Tibial nerve (tissue), 4 donors: ENCODE measurements at places on chromosomes 7 and 10. TPM values are rescaled to one million over a fixed set of nuclear protein-coding genes. Genes with fewer than 3 reads are reported as not detected.

DNA sequence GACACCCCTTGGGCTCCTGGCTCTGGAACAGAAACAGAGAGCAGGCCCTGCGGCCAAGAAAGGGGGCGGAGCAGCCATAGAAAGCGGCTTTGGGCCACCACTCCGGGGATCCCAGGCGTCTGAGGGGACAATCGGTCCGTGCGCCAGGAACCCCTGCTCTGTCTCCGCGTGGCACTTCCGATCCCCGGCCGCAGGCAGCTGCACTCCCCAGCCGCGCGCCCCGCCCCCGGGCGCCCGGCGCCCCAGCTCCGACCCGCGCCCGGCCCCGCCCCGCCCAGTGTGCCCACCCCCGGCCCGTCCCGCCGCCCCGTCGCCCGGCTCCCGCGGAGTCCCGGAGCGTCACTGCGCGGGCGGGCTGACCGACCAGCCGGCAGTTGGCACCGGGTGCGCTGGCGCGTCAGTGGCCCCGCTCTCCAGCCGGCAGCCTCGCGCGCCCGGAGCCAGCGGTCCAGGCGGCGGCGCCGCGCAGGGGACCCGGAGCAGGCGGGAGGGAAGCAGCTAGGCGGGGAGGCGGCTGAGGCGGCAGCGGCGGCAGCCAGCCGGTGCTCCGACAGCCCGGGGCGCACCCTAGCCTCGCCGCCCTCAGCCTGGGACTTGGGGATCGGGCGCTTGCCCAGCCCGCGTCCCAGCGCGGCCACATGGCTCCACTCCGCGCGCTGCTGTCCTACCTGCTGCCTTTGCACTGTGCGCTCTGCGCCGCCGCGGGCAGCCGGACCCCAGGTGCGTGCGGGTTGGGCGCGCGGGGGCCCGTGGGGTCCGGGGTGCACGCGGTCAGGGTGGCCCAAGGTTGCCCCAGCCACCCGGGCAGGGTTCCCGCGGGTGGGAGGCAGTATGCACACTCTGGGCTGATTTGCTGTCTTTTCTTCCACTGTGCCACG lies at the start of gene ADAMTS14:
Gene ADAMTS14 (plus strand): TSS at position 342 of the 878 bp plus-strand sequence. CDS start 297 bp downstream, at position 639.
- DNase-seq, result no peak

- DNase-seq, result no peak
Observed at GRCh38 chr10:125368146-125368545, 207.8 kb upstream of the CTBP2 start.

DNA sequence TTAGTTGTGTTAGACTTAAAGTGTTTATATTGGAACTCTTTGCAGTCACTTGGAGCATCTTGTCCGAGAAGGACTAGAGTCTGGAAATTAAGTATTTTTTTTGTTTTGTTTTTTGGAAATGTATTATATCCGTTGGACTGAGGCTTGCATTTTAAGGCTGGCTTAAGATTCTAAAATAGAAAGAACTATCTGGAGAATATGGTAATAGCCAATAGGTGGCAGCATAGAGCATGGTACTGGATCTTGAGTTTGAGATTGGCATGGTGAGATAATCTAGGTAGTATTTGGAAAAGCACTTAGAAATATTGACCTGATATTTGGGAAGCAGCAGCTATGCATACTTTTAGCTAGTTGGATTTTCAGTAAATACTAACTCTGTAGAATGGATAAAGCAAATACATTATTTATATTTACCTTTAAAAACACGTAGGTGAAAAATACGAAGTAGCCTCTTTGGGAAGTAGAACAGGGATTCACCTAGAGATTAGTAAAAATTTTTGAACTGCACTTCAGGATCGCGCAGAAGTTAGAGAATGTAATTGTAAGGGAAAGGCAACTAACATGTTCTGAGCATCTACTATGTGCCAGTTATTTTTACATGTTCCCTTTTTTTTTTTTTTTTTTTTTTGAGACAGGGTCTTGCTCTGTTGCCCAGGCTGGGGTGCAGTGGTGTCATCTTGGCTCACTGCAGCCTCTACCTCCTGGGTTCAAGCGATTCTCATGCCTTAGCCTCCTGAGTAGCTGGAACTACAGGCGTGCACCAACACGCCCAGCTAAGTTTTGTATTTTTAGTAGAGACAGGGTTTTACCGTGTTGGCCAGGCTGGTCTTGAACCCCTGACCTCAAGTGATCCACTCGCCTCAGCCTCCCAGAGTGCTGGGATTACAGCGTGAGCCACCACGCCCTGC lies 78.6 kb downstream of the LCOR start:
- DNase-seq, result peak; percentile 18

The SP4 gene
- total RNA-seq, result 17.0 TPM

DNA sequence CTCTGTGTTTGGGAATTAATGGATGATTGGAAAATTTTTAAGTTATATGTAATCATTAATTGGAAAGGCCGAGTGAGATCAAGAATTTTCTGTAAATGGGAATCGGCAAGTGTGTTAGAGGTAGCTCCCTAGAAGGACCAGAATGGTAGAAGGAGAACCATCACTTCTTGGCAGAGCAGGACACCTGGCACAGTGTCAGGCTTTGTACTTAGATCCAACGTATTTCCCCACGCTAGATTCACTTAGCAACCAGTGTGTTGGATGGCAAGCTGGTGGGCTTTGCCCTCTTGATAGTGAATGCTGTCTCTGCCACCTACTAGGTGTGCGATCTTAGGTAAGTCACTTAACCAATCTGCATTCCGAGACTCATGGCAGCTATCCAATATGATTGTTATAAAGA lies 107.8 kb upstream of the ZNF438 start:
- DNase-seq, result peak; percentile 3

DNA sequence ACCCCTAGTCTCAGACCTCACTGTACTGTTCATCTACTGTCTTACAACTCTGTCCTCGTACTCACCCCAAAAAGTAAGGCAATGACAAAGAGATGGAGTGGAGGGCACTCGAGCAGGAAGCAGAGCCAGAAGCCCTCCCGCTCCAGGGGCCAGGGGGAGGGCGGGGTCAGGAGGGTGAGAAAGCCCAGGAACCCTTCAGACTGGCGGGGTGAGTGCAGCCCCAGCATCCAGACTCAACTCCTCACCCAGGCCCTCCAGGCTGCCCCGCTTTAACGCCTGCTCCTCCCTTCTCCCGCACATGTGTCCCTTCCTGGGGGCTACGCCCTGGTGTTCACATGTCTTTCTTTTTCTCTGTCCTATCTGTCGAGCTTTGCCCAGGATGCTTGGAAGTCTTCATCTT lies 66.1 kb downstream of the CALML3 start:
- no peak for DNase-seq

The FAM25C gene
- not detected for total RNA-seq

The SH2D4B gene
- not detected for total RNA-seq

DNA sequence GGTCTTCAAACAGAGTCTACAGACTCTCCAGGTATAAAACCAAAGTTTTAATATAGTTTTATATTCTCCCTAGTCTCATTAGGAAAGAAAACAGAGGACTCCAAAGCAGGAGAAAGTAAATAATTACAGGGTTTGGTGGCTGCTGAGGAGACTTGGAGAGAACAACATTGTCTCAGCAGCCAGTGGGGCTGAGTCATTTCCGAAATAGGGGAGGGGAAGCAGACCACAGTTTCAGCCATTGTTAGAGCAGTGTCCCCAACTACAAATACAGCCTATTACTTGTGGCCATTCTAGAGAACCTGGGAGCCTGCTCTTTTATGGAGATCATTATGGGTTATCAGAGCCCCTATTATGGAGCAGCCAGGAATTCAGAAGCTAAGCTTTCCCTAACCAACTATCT lies 44.2 kb upstream of the A1CF start:
- DNase-seq, result no peak

DNA sequence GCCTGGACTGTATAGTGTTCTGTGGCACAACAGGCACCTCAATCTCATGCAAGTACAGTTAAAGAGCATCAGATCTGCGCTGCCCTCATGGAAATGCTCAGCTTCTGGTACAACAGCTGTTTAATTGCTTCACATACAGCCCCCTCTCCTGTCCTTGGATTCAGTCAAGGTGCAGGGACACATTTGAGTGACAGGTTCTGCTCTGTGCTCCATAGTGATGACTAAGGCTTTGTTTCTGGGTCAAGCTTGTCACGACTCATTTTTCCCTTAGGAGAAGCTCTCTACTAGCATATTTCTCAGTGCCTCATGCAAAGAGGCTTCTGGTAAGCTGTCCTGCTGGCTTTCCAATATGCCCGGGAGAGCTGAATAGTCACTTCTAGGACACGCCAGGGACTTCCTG lies 26.8 kb upstream of the MYO3A start:
- no peak for DNase-seq

GRCh38 chr7:129864042-129864441 lies 88.7 kb downstream of the UBE2H start:
- peak; percentile 56 for DNase-seq

The CRYGN gene
- total RNA-seq, result 0.59 TPM

The SPDYE8 gene
- total RNA-seq, result not detected

The GDF10 gene
- total RNA-seq, result 25.7 TPM

The PCDH15 gene
- total RNA-seq, result not detected

DNA sequence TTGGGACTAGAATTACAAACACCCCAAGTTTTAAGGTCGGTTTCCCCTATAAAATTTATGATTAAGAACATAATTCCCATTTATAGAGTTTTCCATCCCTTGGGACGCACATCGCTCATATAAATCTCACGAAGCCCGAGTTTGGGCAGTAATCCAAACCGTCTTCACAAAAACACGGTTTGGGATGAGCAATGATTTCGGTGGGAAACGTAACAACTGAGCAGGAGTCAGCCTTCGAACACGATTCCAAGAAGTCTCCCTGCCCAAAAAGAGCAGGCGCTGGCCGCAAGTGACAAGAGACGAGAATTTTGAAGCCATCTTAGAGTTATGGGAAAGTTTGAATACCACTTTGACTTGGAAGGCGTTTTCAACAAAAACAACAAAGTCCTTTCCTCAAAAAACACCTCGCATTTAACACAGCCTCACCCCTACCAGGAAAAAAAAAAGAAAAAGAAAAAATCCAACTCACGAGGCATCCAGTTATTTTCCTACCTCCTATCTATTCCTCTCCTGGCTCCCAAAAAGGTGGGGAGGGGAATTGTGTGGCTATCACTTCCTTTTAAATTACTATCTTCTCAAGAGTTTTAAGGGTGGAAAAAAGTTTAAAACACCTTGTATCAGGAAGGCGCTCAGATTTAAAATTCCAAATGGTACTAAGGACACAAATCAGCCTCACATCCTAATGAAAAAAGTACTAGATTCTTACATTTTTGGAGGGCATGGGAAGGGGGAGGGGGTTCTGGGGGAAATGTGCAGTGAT lies 1.6 kb downstream of the SEPHS1 start:
- no peak for DNase-seq

The NOBOX gene
- total RNA-seq, result not detected

The H2BK1 gene
- not detected for total RNA-seq

- DNase-seq, result no peak
Observed at GRCh38 chr7:138527746-138528223, 67.7 kb downstream of the TRIM24 start.

The CPXM2 gene
- total RNA-seq, result 26.8 TPM

GRCh38 chr10:102744374-102745051 lies 765 bp downstream of the WBP1L start:
- no peak for DNase-seq

The C10orf53 gene
- not detected for total RNA-seq

The C7orf33 gene
- total RNA-seq, result not detected

DNA sequence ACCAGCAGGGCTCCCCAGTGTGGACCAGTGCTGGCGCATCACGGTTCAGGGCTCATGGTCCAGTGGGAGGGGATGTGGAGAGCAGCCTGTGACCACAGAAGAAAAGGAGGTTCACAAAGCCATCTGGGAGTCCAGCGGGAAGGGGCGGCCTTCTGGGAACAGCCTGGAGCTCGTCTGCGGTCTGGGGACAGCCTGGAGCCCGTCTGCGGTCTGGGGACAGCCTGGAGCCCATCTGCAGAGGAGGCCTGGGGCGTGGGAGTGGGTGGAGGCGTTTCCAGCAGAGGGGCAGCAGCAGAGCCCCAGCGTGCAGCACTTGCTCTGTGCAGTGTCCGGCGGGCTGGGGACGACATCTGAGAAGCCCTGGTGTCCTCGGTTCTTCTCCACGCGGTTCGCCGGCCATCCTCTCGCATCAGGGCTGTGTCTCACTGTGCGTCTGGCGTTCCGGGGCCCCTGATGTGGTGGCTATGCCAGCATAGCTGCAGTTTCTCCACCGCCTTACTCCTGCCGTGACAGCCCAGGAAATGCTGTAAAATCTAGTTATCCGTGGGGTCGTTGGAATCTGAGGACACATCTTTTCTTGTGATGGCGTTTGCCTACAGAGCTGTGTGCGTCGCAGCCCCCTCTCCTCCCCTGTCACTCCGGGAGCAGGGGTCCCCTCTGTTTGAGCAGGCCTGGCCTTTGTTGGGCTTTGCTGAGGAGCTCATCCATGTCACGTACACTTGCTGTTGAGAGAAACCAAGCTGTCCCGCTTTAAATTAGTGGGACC lies 104.6 kb downstream of the INPP5A start:
- DNase-seq, result no peak

The OR2A42 gene
- total RNA-seq, result not detected

DNA sequence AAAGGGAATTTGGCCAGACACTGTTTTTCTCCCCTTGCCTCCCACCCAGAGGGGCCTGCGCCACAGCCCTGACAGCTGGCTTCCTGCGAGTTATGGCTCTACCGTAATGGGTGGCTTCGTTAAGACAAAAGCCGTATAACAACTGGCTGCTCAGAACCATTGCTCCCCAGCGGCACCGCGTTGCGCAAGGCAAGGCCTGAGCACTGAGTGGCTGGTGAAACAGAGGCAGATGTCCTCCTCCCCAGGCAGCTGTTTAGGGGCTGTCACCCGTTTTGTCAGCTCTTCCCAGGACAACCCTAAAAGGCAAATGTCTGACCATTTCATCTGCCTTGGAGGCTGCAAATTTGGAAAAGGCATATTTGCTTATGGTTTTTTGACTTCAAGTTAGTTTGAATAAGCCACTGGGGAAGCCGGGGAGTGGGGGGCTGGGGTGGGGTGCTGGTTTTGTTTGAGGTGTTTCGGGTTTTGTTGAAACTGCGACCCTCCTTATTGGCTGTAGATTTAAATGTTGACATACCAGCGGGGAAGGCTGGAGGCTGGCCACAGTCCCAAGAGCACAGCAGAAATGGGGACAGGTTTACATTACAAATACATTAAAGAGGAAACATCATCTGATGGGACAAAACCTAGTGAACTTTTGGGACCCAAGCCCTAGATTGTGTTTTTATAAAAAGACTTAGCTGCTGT lies 681 bp upstream of the SPOCK2 start:
- peak; percentile 20 for DNase-seq

The SUPV3L1 gene
- 53.7 TPM for total RNA-seq

The ASB10 gene
- not detected for total RNA-seq

DNA sequence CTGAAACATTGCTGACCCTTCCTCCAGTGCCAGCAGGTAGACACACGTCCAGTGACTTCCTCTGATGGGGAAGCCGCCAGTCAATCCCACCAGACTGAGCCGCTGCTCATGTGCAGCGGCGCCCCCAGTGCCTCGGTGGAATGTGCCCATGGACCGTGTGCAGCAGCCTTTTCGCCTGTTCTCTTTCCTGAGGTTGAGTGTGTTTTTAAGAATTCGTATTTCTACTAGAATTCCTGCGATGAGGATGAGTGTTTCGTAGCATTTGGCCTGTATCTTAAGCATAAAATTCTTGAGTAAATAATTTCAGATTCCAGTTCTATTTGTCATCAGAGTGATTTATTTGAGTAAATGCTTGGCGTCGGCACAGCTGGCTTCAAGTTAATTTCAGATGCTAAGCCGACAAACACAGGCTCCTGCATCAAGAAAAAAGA lies 35.4 kb downstream of the BNIP3 start:
- DNase-seq, result no peak

- DNase-seq, result no peak
Observed at GRCh38 chr10:824946-825345, 106.6 kb downstream of the LARP4B start.
